ENCODE measurements at places on chromosomes 6 and 20. TPM values are rescaled to one million over a fixed set of nuclear protein-coding genes. Genes with fewer than 3 reads are reported as not detected.

GRCh38 chr6:156942266-156942665, 165.1 kb downstream of the ARID1B start:
- no peak for DNase-seq

DNA sequence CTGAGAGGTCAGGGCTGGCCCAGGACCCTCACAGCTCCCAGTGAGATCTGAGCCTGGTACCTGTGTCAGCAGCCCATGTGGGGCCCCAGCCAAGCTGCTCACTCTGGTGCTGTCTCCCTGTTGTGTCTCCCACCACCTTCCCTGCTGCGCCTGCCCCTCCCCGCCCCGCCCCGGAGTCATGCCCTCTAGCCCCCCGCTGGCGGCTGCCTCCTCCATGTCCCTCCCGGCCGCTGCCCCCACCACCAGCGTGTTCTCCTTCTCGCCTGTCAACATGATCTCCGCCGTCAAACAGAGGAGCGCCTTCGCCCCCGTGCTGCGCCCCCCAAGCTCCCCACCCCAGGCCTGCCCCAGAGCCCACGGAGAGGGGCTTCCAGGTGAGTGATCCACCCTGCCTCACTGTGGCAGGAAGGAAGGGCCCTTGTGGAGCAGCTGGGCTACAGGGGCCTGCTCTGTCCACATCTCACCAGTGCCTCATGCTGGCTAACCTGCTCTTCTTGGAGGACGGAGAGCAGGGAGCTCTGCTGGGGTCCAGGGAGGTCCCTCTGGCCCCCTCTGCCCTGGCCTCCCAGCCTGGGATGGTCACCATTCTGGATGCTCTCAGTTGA, 44.9 kb downstream of the CPXM1 start:
- no peak for DNase-seq

DNA sequence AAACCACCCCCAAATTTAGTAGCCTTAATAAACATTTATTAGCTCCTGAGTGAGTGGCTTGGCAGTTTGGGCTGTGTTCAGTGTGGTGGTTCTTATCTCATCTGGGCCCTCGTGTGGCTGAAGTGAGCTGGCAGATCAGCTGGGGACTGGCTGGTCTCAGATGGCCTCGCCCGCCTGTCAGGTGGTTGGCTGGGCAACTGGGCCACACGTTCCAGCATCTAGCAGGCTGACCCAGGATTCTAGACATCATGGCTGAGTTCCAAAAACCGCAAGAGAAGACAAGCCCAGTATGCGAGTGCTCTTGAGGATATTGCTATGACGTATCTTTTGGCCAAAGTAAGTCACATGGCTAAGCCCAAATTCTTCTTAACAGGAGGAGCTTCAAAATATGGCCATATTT, 28.9 kb downstream of the EIF2S2 start:
- DNase-seq = peak; percentile 81

- no peak for DNase-seq
These were observed 218.9 kb upstream of the PRDM1 start for GRCh38 chr6:105867277-105867676.

DNA sequence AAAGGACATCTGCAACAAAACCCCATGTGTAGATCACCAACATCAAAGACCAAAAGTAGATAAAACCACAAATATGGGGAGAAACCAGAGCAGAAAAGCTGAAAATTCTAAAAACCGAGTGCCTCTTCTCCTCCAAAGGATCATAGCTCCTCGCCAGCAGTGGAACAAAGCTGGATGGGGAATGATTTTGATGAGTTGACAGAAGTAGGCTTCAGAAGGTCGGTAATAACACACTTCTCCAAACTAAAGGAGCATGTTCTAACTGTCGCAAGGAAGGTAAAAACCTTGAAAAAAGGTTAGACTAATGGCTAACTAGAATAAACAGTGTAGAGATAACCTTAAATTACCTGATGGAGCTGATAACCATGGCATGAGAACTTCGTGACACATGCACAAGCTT, 109.9 kb upstream of the SYNCRIP start:
- DNase-seq = no peak

DNA sequence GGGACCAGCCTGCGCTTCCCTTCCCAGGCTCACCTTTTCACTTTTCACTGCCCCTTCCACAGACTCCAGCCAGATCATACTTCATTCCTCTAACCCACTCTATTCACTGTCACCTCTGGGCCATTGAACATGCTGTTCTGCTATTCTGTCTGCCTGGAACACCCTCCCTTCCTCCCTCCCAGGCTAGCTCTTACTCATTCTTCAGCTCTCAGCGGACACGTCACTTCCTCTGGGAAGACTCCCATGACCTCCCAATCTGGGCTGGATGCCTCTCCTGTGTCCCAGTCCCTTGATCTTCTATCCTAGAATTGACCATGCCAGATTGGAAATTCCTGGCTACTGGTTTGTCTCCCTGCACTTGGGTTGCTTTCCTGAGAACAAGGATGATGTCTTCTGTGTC, 5.0 kb downstream of the SLC12A5 start:
- no peak for DNase-seq

DNA sequence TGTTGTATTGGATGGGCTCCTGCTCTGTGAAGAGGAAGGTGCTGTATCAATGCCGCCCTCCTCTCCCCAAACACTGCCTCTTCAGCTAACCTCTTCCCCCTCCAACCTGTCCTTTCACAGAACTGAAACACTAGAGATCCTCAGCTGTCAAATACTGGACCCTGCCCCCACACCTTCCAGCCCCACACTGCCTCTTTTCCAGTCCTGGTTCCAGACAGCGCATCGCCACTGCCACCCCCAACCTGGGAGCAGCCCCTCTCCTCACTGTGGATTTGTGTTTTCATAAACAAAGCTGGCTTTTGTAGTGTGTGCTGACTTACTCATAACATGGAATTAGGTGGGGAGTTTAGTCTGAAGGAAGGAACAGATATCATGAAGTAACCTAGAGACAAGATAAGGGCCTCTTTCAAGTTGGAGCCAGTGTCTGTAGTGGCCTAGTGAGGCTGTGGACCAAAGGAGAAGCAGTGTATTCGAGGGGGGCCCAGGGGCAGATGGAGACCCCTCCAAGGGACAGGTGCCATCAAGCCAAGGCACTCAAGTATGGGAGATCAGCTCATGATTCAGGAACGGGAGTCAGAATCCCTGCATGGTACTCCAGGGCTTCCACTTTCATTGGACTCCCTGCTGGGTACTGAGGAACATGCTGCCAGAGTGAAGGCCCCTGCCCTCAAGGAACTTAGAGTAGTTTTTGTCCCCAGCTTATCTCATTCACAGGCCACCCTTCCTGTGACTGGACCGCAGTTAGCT, 2.1 kb downstream of the SCUBE3 start:
- no peak for DNase-seq

DNA sequence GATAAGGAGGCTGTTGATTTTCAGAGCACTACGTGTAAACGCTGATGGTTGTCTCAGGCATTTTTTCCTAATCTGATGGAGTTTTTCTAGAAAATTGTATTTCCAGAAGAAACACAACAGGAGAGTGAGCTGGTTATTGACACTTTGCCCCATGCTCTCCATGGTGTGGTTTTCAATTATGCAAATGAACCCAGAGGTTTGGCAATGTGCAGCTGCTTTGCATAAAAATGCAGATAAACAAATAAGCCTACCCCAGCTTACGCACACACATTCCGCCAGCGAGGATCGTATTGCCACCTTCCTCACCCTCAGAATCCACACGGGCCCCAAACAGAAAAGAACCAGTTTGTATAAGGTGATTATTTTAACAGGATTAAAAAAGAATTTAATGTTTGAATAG, 45.1 kb upstream of the FRMD1 start:
- DNase-seq = no peak

GRCh38 chr6:84390334-84390733, 162.9 kb upstream of the CEP162 start:
- DNase-seq = no peak

- DNase-seq = no peak
These were observed 126.1 kb downstream of the PDE10A start for GRCh38 chr6:165536911-165537310.

DNA sequence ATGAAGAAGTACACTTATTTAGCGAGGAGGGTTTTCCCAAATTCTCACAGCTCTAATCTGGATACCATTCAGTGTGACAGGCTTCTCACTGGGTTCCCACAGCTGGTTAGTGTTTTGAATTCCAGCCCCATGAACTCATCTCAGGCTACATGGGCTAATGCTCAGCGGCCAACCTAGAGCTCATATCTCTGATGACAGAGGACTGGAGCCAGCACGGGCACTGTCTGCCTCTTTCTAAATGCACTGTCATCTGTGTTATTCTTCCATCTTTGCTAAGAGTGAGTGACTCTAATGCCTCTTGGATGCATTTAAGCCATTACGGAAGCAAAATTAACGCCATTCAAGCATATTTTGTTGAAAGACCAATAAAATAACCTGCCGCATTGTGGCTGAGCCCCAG, 308.9 kb upstream of the JAG1 start:
- peak; percentile 75 for DNase-seq

- DNase-seq = no peak
These were observed 651.3 kb downstream of the KIF16B start for GRCh38 chr20:15921930-15922329.

DNA sequence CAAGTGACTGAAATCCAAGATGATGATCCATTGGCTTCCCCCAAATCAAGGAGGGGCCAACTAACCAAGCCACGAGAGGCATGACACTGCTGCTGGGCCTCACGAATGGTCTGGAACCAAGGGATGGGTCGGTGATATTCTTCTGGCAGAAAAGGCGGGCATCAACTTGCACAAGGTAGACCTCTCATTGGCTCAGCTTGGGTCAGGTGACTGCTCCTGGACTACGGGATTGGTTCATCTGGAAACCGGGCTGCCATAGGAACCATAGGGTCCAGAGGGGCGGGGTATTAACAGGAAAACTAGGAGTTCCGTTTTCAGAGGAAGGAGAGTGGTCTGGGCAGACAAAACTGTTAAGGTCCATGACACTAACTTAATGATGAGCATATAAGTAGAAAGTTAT, 100.9 kb downstream of the TFAP2C start:
- no peak for DNase-seq

- DNase-seq = no peak
These were observed 15.1 kb downstream of the HIVEP2 start for GRCh38 chr6:142929751-142930358.

DNA sequence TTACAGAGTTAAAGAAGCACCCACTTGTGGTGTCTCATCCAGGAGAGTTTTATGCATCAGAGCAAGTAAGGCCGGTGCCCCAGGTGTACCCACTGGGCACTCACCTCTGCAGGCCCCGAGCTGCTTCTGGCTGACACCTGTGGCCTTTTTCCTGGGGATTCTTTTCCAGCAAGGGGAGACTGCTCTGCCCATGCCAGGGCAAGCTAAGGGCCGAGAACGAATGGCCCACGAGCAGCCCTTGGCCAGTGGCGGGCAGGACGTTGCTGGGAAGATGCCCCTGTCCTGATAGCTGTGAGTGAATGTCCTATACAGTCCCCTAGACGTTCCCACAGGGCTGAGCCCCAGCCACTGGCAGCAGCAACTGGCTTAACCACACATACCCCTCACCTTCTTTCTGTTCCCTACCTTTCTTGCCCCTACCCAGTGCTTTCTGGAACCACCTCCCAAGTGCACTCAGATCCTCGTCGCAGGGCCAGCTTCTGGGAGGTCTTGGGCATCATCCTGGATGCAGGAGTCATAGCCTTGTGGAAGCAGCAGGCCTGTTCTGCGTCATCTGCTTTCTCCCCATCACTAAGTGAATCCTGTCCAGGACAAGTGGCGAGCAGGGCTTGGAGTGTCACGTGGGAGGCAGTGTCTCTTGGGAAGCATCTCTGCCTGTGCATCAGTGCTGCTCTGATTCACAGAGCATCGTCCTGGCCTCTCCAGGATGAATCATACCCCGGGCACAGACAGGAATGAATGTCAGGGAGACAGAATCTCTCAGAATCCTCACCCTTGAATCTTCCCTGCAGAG, 32.5 kb downstream of the SYNDIG1 start:
- no peak for DNase-seq

GRCh38 chr20:9495701-9496100, 18.7 kb upstream of the LAMP5 start:
- no peak for DNase-seq

DNA sequence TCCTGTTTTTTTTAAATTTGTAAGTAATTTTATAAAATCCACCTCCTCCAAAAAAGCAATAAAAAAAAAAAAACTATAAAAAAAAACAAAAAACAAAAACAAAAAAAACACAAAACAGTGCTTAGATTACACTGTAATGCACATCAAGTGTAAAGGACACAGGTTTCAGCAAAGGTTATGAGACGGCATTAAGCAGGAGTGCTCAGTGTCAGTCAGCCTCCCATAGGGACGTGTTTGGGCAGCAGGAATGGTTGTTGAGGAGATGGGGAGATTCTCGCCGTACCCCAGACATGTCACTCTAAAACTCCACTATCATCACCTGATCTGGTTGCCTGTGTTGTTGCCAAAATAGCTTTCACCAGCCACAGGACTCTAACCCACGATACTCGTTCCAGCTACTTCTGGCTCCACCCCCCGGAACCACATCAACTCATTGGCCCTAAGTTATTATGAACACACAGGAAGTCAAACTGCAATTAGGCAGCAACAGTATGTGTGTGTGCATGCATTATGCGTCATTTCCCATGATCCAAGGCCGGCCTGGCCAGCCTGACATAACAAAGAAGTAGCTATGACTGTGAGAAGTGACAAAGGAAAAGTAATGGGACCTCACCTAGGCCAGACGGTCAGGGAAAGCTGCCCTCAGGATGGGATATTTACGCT, 28.7 kb downstream of the ECT2L start:
- DNase-seq = peak; percentile 25

DNA sequence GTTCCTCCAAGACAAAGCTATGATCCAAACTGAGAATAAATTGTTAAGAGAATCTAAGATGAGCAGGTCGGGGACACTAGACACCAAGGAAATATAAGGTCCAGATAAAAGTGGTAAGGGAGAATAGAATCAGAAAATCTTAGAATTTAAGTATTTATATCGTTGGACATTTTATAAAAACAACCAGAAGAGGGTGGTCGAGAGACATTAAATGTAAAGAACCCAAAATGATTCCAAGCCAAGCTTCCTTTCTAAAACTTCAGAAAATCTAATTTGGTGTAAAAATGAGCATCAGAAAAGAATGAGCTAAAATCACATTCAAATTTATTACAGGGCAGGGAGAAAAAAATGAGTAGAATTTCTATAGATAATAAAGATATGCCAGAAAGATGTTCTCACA, 97.8 kb upstream of the OGFRL1 start:
- peak; percentile 50 for DNase-seq

Gene LKAAEAR1
- total RNA-seq = 0.20 TPM

Gene OR2B6
- not detected for total RNA-seq

Gene SLC16A10
- 0.20 TPM for total RNA-seq

Gene TBC1D7
- 14.6 TPM for total RNA-seq

Gene NKAPL
- total RNA-seq = 0.22 TPM

Gene ECT2L
- not detected for total RNA-seq

Gene SPATA25
- 0.44 TPM for total RNA-seq

Gene SPDEF
- not detected for total RNA-seq

Gene TRPC4AP
- total RNA-seq = 70.2 TPM

Gene SLC17A4
- not detected for total RNA-seq

Gene TRERF1
- total RNA-seq = not detected

Gene MICA
- total RNA-seq = 31.4 TPM

Gene TBX18
- total RNA-seq = 4.4 TPM

Gene HLA-DRB5
- 0.40 TPM for total RNA-seq

Gene MAS1
- total RNA-seq = not detected

Gene EPPIN
- not detected for total RNA-seq

Gene MLN
- total RNA-seq = not detected

Gene CDSN
- not detected for total RNA-seq

Gene KHDRBS2
- not detected for total RNA-seq
